ENCODE measurements at places on chromosomes 6 and 20.

- no peak for DNase-seq
Observed at GRCh38 chr6:152298055-152298647, 339.0 kb downstream of the SYNE1 start.

DNA sequence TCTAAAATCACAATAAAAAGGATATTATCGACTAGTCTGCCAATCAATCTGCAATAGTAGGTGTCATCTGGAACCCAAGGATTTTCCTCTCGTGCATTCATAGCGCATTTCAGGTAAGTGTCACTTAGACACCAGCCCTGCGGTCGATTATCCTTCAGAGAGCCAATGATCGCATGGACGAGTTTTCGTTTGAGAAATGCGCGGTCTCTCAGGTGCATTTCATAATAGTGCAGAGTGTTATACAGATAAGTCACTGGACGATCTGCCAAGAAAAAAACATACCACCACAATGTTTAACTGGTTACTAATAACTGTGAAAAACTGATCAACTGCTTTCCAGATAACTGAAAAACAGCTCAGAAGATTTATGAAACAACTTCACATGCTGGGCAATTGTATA lies 21.0 kb downstream of the ARG1 start:
- DNase-seq = no peak

GRCh38 chr6:140441256-140441655 lies 1066.8 kb upstream of the CITED2 start:
- DNase-seq = peak; percentile 92

- DNase-seq = no peak
Observed at GRCh38 chr6:132007474-132008190, 56.5 kb upstream of the CCN2 start.

DNA sequence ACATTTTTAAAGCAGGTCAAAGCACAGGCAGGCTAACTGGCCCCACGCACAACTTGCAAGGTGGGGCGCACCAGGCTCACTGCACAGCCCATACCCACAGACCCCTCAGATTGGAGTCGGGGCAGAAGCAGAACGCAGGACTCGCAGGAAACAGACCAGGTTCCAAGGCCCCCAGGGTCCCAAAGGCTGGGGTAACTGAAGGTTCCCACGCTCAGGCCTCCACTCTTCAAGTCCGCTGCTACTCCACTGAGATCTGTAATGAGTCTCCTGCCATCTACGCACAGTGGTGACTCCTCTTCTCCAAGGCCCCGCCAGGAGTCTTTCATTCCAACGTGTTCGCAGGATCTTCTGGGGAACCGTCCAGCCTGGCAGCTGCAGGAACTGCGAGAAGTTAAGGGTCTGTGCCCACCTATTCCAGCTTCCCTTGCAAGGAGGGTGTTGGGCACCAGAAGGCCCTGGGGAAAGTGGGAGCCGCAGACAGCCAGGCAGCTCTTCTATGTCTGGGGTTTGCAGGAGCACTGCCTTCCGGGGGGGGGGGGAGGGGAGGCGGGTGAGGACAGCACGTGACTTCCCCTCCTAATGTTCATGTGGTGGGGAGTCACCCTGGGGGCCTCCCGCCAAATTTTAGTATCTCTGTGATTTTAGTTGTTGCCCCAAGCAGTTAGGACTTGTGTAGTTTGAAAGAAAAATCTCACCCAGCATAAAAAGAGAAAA lies 2.0 kb upstream of the TAF4 start:
- no peak for DNase-seq

DNA sequence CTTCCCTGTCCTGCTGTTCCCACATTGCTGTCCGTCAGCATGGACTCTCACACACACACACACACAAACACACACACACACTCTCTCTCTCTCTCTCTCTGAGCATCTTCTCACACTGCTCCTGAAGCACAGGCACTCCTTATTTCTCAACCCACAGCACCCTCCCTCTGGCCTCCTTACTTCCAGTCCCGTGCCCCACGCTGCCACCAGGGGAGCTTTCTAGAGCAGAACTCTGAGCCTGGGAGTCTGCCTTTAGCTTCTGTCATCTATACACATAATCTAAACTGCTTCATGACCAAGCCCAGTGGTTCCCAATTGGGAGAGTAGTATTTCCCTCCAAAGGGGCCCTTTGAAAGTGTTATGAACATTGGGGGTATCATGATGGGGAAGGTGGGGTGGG lies 29.1 kb downstream of the HECA start:
- DNase-seq = peak; percentile 13

DNA sequence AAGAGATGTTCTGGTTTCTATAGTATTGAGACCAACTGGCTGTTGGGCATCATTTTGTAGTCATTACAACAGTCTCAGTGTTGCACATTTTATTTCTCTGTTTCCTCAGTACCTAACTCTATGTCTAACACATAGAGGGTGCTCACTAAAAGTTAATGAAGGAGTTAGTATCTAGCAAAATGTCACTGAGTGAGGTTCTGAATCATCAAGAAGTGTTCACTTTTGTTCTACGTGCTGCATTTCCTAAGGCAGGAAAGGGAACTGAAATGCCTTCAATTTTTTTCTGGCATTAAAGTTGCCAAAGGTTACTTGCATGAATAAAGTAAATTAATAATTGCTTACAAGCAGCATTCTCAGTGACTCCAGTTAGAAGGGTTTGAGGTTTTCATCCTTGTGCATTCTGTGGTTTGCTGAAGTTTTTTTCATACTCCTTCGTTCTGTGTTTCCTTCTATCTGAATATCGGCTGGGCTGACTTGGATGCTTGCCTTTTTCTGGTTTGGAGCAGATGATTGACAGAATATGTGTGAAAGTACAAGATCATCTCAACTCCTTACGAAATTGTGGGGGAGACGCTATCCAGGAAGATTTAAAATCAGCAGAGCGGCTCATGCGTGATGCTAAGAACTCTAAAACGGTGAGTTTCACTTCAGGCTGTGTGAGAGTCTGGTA lies 114.5 kb upstream of the SCGN start:
- DNase-seq = peak; percentile 82

DNA sequence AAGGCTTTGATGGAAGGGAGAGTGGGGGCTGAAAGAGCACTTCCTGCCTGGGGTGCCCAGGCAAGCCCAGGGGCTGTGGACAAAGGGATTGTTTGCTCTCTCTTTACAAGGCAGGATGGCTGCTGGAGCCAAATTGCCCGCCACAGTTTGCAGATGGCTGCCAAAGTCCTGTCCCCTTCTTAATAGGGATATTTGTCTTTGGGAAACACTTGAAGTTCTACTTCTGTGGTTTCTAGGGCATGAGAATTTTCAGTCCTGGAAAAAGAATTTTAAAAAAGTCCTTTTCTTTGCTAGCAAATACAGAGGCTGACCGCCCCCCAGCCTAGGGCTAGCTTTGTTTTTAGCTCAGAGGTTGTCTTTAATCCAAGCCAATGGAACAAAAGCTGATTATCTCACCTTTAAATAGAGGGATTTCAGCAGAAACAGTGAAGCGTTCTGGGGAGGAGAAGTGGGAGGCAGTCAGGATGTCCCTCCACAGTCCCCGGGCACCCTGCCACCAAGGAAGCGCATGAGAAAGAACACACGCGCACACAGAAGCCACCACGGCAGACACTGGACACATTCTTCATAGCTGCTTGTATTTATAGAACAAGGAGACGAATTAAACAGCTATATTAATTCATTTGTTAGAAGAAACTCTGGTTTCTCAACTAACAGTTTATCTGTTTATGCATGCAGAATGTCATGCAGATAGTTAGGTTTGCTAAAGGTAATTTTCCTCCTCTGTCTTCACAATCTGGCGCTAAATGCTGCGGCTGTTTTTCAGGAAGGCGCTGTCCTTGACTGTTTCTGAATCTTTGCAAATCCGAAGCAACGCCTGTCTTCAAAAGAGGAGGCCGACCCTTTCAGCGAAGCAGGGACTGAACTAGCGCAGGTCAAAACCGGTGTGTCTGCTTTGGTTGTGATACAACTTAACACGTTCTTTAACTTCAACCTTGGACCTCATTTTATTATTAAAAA lies 736.9 kb downstream of the QKI start:
- no peak for DNase-seq

GRCh38 chr6:1390946-1391799 lies 1.8 kb downstream of the FOXF2 start:
- DNase-seq = no peak

DNA sequence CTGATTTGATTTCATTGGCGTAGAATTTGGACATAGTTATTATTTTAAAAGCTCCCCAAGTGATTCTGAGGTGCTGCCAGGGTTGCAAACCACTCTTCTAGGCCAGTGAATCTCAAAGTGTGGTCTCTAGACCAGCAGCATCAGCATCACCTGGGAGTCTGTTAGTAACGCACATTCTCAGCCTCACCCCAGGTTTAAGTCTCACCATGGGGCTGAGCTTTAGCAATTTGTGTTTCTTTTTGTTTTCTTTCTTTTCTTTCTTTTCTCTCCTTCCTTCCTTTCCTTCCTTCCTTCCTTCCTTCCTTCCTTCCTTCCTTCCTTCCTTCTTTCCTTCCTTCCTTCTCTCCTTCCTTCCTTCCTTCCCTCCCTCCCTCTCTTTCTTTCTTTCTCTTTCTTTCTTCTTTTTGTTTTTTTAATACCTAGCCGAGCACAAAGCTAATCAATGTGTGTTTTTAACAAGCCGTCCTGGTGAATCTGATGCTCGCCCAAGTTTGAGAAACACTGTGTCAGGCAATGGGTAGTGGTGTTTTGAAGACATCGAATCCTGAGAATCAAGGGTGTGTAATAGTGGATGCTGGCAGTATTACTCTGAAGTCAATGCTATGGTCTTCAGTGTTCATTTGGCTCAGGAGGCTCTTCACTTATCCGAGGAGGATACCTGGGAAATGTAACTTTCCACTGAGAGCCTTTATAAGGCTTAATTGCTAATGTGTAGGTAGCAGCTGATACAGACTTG lies 104.9 kb downstream of the SLX4IP start:
- DNase-seq = no peak

Measured in OCI-M1 (cell line).